ENCODE measurements at places on chromosomes 5 and 9.

- no peak for DNase-seq
These were observed 163.3 kb downstream of the MACROH2A1 start for GRCh38 chr5:135235551-135236227.

DNA sequence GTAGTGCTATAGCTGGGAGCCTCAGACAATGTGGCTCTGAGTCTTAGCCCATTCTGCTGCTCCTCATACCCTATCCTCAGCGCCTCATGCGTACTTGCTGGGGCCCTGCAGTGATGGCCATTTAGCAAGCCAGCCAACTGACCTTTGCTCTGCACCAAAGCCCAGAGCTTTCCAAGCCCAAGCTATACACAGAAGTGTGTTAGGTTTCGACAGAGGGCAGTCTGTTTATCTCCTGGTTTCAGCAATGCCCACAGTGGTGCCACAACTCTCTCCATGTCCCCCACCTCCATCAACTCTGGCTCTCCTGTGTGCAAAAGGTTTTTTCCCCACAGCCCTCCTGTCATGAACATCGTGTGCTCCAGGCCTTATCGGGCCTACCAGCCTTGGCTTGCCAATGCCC lies 16.9 kb downstream of the GNG10 start:
- DNase-seq = no peak

- DNase-seq = no peak
These were observed 547.2 kb downstream of the MAT2B start for GRCh38 chr5:164052536-164053093.

- DNase-seq = no peak
These were observed 30.5 kb upstream of the MACIR start for GRCh38 chr5:103228061-103228460.

- DNase-seq = no peak
These were observed 652.4 kb downstream of the PDE4D start for GRCh38 chr5:59241119-59241518.

GRCh38 chr5:55453211-55453610 lies 81.6 kb downstream of the PLPP1 start:
- DNase-seq = no peak

DNA sequence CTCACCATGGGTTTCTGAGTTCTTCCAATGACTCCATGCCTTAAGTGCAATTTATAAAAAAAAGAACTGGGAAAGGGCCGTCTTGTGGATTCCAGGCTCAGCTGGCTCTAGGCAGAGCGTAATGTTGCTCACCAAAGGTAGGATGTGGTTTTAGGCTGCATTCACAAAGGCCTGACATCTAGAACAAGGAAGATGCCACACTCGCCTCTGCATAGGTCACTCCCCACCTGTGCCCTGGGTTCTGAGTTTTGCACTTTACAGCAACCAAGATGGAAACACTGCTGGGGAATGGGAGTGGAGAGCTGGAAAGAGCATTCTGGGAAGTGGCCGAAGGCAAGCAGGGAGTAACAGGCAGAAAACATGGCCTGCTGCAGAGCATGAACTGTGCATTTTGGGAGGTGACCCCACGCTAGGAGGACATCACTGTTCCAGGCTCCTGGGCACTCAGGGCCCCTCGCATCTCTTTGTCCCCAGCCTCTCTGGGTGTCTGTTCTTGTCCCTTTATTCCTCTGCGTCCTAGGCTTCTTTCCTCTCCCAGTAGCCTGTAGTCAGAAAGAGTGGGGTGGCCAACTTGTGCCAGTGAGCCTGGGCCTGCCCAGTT lies 12.3 kb downstream of the FCN2 start:
- DNase-seq = no peak
